ENCODE measurements at places on chromosomes 7 and 10.

GRCh38 chr7:35749556-35749955 lies 51.3 kb upstream of the SEPTIN7 start:
- DNase-seq: no peak

DNA sequence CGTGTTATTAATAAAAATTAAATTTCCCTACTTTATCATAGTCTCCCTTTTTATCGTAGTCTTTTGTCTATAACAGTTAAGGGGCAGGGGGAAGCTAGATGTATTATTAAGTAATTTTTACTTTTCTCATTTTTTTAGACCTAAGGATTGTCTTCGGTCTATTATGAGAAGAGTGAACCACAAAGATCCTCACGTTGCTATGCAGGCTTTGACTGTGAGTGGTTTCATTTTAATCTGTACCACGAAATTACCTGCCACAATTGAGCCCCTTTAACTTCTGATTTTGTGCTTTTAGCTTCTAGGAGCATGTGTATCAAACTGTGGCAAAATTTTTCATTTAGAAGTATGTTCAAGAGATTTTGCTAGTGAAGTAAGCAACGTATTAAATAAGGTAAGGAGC lies 40.6 kb downstream of the STAM start:
- no peak for DNase-seq

DNA sequence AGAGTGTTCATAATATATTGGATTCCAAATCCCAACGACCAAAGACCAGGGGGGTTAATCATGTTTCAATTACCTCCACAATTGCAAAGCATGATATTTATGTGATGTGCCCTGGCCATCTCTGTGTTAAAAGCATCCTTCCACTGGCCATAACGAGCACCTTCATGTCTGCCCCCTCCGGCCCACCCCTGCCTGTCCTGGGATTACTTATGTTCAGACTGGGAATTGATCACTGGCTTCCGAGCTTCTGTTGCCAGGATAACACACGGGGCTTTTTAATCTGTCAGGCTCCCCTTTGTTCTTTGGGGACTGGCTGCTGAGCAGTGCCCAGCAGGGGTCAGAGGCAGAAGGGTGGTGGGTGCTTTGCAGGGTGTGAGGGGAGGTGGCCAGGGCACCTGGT lies 13.7 kb upstream of the CHST15 start:
- DNase-seq: no peak

DNA sequence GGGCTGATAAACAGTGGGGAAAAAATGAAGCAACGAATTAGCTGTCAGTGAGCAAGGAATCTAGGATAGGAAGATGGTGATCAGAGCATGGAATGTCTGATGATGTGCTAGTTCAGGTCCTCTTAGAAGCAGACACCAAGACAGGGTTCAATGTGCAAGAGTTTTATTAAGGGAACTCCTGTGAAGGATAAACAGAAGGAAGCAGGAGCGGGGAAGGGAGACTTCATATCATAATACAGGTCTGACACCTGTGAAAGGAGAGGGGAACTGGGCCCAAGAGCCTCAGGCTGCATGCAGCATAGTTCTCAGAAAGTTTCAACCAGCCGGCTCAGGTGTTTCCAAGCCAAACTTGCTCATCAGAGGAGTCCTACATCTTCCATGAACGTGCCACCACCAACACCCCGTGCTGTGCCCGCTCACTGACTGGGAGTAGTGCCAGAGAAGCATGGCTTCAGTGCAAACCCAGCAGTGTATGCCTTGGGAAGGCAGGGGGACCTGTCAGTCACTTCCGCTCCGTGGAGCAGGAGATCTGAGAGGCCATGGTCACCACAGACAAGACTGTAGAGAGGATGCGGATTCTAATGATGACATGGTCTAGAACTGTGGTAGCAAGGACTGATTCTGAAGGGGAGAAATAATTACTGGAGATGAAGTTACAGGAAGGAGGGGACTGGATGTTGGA lies 45.8 kb downstream of the ZNF800 start:
- no peak for DNase-seq

GRCh38 chr7:79093421-79093820 lies 360.0 kb downstream of the MAGI2 start:
- DNase-seq: no peak

- DNase-seq: no peak
These were observed 185.6 kb downstream of the ANK3 start for GRCh38 chr10:60203993-60204618.

- DNase-seq: no peak
These were observed 739 bp upstream of the MEST start for GRCh38 chr7:130490888-130491804.

DNA sequence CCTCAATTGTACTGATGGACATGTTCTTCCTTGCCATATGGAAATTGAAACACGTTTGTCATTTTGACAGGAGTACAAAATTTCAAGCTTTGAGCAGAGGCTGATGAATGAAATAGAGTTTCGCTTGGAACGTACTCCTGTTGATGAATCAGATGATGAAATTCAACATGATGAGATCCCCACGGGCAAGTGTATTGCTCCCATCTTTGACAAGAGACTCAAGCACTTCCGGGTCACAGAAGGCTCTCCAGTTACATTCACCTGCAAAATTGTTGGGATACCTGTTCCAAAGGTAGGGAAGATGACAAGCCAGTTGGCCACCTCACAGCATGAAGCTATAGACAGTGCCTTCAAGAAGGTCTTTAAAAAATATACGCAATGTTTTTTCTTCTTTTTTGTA lies 43.1 kb downstream of the ATOH7 start:
- no peak for DNase-seq

DNA sequence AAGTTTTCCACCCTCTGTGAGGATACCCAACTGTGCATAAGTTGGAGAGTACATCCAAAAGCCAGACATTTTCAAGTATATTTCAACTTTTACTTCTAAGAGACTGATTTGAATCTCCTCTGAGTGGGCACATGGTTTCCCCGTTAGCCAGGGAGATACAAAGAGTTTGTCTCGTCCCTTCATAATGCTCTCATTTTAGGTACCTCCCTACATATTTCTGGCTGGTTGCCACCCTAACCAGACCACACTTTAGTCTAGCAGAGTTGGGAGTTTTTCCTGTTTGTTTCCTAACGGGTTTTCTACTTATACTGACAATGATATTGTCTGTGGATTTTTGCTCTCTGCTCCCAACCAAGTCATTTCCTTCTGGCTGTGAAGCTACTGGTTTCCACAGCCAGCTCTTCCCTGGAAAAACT lies 180.3 kb downstream of the CCDC71L start:
- DNase-seq: no peak

- DNase-seq: no peak
These were observed 48.4 kb upstream of the GLI3 start for GRCh38 chr7:42285383-42285824.

Measured in NCI-H187 treated with DMSO at 0.1 percent for 48 hours (cell line).